Effector memory CD8-positive, alpha-beta T cell (primary cell): ENCODE measurements at places on chromosomes 7 and 10.

DNA sequence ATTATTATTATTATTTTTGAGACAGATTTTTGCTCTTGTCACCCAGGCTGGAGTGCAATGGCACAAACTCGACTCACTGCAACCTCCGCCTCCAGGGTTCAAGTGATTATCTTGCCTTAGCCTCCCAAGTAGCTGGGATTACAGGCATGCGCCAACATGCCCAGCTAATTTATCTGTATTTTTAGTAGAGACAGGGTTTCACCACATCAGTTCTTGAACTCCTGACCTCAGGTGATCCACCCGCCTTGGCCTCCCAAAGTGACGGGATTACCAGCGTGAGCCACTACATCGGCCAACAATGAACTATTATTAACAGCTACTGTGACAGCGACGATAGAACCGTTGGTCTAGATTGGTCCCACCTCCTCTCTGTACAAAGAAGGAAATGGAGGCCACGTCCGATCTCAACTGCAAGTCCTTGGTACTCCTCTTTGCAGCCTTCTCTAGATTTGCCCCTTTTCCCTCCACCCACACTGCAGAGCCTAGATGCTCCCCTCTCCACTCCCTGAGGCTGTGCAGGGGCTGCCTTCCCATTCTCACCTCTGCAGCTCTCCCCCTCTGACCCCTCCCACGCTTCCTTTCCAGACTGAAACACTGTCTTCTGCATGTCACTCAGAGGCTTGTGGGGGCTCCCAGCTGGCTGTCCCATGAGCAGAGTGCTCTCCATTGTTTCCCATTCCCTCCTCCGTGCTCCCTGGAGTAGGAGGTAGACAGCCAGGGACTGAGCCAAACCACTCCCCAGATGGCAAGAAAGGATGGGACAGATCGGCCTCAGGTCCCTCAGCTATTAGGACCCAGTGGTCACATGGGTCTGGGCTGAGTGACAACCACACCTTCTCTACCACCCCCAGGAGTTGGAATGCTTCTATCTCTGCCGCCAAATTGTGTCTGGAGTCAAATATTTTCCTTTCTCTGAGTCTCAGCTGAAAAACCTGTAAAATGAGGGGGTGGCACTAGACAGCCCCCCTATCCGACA lies 2.3 kb downstream of the LOXL4 start:
- no peak for DNase-seq

DNA sequence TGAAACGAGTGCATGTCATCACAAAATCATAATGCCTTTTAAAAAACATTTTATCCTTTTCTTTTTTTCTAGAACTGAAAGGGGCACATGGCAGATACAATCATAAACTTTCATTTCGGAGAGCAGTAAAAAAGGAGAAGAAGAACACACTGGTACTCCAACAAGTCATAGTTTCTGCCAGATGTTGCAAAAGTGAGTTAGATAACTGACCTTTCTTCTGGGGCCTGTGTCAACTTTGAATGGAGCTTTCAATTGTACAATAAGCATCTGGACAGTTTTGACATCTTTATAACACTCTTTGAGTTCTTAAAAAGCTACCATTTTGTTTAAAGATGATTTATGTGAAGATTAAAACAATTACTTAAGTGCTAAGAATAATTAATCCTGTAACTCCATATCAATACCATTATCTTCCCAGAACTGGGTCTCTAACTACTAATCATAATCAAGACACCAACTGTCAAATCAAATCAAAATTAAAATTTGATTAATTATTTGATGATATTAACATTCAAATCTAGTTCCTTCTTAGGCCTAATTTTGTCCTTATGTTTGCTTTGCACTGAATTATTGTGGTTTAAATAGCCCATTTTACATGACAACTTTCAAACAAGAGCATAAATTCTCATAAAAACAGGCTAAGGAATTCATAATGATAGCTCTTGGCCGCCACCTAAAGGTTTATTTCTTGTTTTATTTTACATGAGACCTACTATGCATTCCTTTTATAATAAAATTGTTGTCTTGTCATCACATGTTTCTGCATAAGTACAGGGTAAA lies 19.5 kb upstream of the ITGB8 start:
- DNase-seq = no peak

DNA sequence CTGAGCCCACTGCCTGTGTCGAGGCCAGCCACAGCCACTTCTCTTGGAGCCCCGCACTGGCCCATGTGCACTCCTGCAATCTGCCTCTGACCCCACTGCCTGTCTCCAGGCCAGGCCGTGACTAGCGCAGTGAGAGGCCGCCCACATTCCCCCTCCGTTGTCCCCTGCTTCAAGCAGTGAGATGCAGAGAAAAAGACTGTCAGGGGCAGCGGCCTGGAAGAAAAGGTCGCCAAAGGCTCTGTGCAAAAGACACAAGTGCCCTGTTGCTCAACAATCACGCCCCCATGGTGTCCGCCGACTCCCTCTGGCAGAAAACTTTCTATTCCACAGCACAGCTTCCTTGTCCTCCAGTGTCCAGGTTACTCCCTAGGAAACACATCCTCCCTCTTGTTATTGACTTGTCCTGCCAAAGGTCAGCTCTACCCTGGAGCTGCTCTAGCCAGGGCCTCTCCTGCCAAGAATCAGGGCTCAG lies 9.9 kb downstream of the FAM131B start:
- DNase-seq = no peak

DNA sequence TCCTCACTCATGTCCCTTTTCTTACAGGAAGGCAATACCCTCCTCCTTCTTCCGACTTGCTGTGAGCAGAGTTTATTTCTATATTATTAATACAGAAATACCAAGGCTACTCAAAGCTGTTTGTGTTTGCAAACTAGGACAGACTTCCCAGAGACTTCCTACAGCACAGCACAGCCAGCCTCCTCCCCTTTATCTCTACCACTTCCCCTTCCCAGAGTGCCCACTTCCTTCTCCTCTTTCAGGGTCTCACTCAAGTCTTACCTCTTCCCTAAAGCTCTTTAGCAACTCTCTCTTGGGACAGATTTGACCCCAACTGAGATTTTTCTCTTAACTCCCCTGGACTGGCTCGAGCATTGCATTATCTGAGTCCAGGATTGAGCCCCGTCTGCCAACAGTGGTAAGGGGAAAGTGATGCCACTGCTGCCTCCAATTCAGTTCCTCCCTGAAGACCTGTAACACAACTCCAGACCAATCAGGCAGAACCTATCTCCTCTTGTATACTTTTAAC lies 5.5 kb upstream of the LRGUK start:
- DNase-seq = no peak

- DNase-seq = no peak
Observed at GRCh38 chr10:64358907-64359306, 837.7 kb downstream of the REEP3 start.

- no peak for DNase-seq
Observed at GRCh38 chr10:26969145-26969926, 108.6 kb upstream of the ABI1 start.

- DNase-seq = no peak
Observed at GRCh38 chr7:86991771-86992191, 67.7 kb downstream of the ELAPOR2 start.

DNA sequence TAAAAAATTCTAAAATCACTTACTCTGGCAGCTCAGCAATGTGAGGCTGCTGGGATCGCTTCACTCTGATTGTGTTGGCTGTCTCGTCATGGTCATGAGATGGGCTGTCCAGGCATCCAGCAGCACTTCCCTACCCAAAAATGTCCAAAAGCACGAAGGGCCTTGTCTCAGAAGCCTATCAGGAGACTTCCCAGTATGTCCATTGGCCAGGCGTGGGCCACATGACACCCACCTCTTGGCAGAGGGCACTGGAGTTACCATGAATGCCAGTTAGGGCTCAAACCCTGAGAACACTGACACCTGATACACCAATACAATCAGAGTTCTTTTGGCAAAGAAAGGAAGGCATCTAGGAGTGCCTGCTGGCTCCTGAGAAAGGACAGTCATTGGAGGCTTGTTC lies 27.0 kb upstream of the GLI3 start:
- no peak for DNase-seq

DNA sequence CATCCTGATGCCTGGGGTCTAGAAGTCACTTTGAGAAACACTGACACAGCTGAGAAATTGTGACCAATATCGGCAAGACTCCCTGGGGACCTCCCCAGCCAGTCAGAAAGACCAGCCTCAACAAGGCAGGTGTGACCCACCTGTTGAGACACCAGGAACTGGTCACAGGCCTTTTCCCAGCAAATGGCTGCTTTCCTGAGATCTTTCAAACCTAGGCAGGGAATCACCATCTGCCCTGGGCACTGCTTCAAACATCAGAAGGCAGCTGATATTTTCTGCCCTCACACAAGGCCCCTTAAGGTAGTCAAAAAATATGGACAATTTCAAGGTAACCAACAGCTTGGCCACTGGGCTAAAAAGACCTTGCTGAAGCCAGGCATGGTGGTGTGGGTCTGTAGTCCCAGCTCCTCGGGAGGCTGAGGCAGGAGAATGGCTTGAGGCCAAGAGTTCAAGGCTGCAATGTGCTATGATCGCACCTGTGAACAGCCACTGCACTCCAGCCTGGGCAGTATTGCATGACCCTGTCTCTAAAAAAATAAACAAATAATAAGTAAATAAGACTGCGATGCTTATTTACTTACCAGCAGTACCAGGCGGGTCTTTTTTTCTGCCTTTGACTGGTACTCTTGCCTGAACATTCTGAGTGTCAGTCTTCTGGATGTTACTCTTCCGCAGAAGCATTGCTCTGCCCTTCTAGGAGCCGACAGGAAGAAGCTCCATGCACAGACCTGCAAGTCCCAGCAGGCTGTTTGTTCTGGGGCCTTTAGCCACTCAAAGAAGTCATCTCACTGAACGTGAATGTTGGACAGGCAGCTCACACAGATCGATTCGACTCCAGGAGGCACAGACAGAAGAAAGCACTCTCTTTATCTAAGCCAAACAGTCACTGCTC lies 59.7 kb downstream of the SORBS1 start:
- no peak for DNase-seq

DNA sequence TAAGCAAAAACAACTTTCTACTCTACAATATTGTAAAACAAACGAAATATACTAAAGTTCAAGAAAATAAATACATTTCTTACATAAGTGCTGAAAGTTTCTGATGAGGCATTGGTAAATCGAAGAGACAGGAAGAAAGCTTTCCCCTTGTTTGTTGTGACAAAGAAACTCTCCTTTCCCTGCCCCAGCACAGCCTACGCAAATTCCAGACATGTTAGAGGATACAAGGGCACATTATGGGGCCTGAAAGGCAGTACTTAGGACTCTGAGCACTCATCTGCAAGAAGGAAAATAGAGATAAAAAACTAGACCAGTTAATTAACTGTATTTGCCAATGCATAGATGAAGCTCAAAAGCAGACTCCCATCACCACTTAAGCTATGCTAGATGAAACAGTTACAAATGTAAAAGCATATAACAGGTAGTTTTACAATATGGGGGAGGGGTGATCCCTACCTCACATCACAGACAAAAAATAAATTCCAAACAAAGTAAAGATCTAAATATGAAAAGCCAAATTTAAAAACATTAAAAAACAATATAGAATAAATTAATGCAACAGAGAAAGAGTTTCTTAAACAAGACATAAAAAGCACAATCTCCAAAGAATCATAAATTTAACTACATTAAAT lies 21.8 kb downstream of the ARHGAP19 start:
- DNase-seq = no peak

DNA sequence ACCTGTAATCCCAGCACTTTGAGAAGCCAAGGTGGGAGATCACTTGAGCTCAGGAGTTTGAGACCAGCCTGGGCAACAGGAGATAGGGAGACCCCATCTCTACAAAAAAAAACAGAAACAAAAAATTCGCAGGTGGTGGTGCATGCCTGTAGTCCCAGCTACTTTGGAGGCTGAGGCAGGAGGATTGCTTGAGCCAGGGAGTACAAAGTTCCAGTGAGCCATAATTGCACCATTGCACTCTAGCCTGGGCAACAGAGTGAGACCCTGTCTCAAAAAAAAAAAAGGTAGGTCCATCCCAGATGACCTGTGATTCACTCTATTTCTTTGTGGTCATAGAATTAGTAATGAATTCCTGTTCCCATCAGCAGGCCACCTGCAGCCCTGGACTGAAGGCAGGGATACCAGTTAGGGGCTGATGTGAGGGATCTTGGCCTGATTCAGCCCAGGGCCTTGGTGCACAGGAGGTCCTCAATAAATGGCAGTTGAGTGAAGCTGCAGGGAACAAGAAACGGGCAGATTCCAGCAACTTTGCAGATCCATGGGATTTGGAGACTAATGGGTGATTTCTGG lies at the start of gene MYH16:
Gene MYH16, plus strand, starts transcription at position 364 of the 570 bp plus-strand sequence.
- DNase-seq = no peak

DNA sequence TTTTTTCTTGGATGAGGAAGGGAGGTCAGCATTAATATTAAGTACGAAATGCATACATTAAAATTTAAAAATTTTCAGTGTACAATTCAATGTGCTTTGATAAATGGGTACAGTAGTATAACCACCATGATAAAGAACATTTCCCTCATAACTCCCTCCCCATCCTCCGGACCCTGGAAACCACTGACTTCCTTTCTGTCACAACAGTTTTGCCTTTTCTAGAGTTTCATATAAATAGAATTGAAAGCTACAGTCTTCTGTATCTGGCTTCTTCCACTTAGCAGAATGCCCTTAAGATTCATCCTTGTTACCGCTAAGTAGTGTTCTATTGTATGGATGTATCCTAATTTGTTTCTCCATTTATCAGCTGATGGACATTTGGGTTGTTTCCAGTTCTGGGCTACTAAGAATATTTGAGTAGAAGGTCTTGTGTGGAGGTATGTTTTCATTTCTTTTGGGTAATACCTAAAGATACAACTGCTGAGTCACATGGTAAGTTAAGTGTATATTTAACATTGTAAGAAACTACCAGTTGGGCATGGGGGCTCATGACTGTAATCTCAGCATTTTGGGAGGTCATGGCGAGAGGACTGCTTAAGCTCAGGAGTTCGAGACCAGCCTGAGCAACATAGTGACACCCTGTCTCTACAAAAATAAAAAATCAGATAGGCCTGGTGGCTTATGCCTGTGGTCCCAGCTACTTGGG lies 30.8 kb downstream of the ABI1 start:
- no peak for DNase-seq

DNA sequence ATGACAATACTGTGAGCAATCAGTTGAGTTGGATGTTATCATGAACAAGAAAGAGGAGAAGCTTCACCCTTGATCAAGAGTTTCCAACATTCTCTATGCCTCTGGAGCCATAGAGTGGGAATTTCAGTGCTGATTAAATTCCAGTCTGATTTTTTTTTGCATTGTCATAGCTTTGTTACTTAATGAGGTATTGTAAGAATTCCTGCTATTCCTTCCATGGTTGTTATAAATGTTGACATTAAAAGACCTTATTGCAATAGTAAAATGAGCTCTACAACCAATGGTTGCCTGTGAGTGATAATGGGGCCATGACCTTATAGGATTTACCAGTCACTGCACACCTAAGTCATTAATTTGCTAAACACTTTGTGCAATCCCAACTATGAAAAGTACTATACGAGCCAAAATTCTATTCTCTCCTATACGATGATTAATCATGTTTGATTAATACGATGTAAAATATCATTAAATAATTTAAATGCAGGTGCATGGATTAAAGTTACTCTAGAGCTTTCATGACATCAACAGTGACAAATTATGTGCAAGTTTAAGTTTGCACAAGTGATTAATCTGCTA lies 353.2 kb upstream of the KLF6 start:
- DNase-seq = no peak
